ENCODE measurements at places on chromosomes 1 and 21.
A peak's percentile ranks its signal among the peaks of the same experiment; 100 is the strongest.

GRCh38 chr1:152886758-152887409, 8.8 kb downstream of the SMCP start:
- peak; percentile 43 for DNase-seq

DNA sequence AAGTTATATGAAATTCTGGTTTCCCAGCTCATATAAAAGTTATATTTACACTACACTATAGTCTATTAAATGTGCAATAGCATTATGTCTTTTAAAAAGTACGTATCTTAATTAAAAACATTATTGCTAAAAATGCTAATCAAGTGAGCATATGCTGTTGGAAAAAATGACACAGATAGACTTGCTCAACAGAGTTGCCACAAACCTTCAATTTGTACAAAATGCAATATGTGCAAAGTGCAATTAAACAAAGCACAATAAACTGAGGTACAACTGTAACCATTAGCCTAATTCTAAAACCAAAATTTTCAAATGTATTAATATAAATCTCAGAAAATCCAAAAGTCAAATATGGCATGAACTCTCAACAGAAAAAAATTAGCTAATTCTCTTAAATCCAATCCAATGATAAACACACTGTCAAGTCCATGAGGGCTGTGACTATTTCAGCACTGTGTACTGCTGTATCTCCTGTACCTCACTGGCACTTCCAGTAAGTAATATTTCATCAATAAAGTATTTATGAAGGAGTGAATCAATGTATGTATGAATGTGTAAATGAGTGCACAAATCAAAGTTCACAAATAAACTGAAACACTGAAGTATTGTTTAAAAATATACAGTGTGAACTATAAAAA, 116.3 kb downstream of the AKT3 start:
- DNase-seq, result no peak

- no peak for DNase-seq
Measured at GRCh38 chr1:234543442-234544086, 64.6 kb upstream of the TARBP1 start.

DNA sequence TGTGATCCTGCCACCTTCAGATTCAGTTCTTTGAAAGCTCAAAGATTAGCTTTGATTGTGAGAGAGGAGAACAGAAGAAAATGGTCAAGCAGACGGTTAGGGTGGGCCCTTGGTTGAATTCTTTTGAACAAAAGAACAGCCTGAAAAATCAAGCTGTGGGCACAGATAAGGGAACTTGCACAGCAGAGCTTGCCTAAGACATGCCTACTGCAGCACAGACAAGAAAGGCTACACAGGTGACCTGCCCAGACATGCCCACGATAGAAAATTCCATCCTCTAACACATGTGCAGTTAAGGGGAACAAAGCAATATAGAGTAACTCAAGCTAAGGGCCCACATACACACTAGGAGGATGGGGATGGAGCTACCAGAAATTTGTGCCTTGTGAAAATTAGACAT, 512.5 kb upstream of the LRRC7 start:
- peak; percentile 4 for DNase-seq

- DNase-seq, result peak; percentile 77
Measured at GRCh38 chr1:13583966-13584791, 547 bp downstream of the PDPN start.

GRCh38 chr1:186643614-186644013, 36.6 kb downstream of the PTGS2 start:
- DNase-seq, result no peak

- no peak for DNase-seq
Measured at GRCh38 chr1:172822886-172823285, 164.0 kb downstream of the FASLG start.

DNA sequence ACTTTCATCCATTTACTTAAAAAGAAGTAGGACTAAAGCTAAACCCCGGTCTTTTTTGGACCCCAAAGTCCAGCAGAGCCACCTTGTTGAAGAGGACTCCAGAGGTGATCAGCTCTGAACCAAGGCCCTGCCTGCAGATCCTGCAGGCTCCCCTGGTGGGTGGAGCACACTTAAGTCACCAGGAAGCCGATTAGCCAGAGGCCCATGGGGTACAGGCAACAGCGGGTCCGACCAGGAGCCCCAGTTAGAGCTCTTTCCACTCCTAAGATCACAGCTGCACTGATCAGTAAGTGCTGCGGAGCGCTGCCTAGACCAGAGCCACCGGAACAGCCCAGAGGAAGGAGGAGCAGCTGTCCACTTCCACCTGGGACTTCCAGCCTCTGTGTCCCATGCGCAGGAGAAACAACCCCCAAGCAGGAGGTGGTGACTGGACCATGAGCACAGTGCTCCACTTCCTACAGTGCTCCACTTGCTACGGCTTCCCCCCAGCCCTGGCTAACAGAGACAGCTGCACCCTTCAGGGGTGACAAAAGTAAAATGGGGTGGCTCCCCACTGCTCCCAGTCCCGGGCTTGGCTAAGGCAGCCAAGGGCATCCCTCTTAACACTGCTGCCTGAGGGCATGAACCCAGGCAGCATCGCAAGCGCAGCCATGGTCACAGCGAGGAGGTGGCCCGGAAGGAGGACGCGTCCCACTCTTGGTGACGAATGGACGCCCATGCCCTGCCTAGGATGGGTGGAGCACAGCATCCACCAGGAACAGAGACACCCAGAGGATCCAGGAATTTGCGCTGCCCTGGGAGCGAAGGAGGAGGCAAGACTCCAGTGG, 58.0 kb downstream of the NPHP4 start:
- DNase-seq, result no peak

GRCh38 chr1:4127592-4128140, 227.6 kb upstream of the C1orf174 start:
- DNase-seq, result no peak

DNA sequence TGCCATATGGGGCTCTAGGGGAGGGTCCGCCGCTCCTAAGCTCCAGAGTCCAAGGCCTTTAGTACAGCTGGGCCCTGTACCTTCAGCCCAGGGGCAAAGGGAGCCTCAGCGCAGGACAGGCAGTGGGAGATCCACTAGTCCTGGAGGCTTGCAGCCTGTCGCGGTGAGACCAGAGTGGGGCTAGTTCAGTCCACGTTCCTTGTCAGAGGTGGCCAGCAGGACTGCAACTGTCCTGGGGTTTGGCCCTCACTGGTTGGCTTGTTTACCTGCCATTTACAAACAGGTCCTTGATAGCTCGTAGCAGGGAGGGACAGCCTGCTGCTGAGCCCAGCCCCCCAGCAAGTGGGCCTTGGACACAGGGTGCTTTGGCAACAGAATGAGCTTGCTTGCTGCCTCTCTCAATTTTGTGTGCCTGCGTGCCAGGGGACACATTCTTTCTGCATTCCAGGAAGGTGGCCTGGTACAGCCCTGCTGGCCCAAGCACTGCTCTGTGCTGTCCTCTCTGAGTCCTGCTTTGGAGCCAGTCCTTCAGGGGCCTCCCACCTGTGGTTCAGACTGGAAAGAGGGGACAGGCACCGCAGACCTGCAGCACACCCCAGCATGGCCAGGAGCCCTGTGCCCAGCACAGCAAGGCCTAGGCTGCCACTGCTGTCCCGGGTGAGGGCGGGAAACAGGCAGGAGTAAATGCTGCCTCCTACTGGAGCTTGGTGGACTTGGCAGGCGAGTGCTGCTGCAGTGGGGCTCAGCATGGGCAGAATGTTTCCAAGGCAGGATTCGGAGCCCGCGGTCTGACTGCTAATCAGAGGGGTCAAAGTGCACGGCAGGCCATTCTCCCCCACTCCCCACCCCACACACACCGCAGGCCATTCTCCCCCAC, 15.2 kb downstream of the H6PD start:
- DNase-seq, result no peak

DNA sequence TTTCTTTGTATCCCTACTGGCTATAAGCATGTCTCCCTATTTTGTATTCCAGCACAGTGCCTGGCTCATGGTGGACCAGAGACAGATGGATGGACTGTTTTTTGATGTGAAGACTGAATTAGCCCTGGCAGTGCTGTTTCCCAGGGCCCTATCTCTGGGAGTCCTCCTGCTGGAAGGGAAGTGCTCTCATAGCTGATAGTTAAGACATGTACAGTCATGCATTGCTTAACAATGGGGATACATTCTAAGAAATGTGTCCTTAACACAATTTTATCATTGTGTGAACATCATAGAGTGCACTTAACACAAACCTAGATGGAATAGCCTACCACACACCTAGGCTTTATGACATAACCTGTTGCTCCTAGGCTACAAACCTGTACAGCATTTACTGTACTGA, 21.1 kb downstream of the TLCD4 start:
- no peak for DNase-seq

DNA sequence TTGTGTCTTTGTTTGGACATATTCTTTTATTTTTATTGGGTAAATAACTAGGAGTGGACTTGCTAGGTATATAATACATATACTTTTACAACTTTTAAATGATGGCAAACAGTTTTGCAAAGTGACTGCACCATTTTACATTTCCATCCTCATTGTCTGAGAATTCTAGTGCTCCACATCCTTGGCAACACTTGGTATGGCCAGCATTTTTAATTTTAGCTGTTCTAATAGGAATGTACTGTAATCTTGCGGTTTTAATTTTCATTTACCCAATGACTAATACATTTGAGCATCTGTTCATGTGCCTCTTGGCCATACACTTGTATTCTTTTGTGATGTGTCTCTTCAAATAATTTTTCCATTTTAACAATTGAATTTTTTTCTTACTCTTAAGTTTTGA, 37.0 kb upstream of the ATP6V1G3 start:
- no peak for DNase-seq

- DNase-seq, result no peak
Measured at GRCh38 chr1:28871631-28872401, 42.6 kb upstream of the EPB41 start.

DNA sequence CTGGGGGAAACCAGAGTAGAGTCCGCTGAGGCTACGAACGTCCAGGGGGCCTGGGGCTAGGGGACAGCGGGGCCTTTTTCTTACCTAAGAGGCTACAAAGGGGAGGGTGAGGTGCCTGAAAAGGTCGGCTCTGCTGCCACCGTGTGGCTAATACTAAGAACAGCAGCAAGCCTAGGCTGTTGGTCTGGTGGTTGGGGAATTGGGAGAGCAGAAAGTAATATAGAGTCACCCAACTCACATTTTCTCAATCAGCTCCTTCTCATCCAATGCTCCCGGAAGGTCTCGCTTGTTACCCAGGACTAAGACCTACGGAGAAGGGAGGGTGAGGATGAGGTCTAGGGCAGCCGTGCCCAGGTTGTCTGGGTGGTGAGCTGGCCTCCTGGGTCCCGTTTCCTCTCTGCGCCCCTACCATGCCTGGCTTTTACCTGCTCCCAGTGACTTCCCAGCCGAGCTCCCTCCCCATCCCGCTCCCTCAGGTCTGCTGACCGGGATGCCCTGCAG, 9.3 kb downstream of the ARL8A start:
- peak; percentile 79 for DNase-seq

GRCh38 chr1:201149400-201149799, 4.9 kb downstream of the TMEM9 start:
- no peak for DNase-seq

GRCh38 chr21:38787461-38788274, 18.1 kb upstream of the ETS2 start:
- DNase-seq, result no peak

DNA sequence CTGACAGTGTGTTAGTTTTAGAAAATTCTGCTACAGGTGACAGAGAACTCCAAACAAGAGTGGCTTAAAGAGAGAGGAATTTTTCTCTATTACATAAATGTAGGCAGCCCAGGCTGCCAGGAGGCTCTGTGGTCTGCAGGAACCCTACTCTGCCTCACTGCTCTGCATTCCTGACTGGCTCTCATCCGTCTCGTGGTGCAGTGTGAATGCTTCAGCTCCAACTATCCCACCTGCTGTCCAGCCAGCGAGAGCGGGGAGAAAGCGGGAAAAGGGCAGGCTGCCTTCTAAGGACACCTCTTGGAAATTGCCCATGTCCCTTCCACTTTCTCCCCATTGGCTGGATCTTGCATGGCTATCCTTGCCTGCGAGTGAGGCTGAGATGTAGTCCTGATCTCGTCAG, 131.3 kb downstream of the PEX14 start:
- no peak for DNase-seq

Data from tongue (tissue), 3 donors.